ENCODE measurements at places on chromosomes 6 and 20.

- DNase-seq: no peak
These were observed 85.0 kb downstream of the PREP start for GRCh38 chr6:105317607-105318533.

DNA sequence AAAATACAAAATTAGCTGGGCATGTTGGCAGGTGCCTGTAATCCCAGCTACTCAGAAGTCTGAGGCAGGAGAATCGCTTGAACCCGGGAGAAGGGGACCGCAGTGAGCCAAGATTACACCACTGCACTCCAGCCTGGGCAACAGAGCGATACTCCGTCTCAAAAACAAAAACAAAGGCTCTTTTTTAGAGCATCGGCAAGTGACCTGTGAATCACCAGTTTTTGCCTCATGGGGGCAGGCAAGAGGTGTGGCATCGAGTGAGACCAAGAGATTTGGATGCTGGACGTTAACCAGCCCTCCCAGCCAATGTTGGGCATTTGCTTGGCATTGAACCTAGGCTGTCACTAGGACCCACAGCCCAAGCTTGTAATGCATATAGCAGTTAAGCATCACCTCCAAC is 14.6 kb upstream of the CDK5RAP1 start:
- no peak for DNase-seq

- DNase-seq: no peak
These were observed 46.4 kb upstream of the CCN2 start for GRCh38 chr6:131997429-131998153.

DNA sequence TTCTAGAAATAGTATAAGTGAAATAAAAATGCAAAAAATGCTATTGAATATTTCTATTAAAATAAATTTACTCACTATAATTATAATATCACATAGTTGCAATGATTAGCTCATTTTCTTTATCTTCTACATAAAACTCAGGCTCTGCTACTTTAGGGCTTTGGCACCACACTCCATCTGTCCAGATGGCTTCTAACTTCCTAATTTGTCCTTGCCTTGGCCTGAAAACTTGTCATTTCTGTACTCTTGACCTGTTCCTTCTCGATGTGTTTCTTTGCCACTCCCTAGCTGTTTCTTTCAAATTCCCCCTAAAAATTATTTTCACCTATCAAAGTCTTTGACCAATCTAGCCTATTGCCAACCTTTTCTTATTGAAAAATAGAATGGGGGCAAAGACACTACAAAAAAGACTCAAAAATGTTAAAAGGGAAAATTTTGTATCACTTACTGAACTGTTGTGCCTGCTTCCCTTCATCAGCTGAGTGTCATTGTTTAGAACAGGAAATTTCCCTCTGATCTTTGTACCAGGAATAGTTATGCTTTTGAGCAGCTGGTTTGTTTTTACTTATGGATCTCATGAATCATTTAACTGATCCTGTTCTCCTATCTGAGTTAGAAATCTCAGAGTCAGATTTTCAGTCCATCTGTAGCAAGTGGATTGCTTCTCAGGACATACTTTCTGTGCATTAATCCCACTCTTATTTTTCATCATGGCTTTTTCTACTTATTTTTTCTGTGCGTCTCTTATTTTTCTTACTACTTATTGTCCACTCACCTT is 279.2 kb upstream of the CNR1 start:
- no peak for DNase-seq

DNA sequence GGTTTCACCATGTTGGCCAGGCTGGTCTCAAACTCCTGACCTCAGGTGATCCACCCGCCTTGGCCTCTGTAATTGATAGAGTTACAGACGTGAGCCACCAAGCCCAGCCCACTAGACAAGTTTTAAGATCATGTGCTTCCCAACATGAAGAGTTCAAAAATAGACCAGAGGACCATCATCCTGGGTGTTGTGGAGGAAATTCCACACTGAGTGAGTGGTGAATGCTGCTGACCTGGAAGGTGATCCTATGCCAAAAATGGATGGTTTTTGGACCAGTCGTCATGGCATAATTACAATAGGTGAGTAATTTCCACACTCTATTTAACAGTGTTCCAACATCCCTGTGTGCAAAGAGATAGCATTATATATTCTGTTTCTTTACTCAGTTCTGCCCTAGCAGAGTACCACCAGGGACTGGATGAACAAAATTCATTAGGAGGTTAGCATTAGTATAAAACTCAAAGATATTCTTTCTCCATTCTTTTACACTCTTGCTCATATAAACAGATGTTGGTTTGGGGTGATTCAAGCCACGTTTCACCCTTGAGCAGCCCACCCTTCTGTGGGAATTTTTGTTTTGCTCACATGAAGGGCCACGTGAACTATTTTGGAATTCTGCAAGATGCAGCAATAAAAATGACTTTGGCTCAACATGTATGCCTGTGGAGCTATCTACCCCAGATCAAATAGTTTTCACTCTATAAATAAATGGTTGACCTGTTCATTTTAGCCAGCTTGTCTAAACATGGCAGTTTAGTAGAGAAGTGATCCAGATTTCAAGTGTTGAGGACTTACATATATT is 206.2 kb upstream of the TCF21 start:
- DNase-seq: no peak

DNA sequence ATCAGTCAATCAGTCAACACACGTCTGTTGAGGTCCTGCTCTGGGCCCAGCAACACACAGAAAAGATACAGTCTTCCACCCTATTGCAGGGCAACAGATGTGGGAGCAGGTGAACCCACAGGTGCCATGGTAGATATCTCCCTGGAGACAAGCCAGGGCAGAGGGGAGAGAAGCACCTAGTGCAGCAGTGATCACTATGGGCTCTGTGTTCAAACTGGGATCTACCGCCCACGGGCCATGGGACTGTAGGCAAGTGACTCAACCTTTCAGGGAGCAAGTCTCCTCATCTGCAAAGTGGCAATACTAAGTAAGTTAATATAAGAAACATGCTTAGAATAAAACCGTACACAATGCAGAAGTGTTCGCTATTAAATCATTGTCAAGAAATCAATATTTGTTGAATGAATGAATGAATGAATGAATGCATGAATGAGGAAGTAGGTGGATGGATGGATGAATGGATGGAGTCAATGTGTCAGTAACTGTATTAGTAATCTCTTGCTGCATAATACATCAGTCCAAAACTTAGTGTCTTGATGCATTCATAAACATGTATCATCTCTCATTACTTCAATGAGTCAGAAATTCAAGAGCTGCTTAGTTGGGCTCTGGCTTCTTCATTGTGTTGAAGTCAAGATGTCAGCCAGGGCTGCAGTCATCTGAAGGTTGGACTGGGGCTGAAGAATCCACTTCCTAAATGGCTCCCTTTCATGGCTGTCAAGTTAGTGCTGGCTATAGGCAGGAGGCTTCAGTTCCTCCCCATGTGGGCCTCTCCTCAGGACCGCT is 31.9 kb upstream of the NFATC2 start:
- DNase-seq: no peak

DNA sequence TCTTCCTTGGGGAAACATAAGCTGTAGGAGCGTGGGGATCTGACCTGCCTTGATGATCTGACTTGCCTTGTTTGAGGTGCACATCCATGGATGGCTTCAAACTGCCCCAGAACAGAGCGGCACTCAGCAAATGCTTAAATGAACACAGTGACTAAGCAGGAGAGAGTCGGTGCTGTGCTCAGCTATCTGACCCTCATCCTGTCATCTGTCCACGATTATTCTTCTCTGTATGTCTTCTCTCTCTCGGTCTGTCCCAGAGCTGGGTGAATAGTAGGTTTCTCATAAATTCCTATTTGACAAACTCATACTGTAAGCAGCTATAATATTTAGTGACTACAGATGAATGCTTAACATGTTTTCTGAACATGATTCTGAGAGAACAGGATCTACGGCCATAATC is 37.3 kb downstream of the TRAM2 start:
- no peak for DNase-seq

Data from Kasumi-1 (cell line).